ENCODE measurements at places on chromosomes 16 and 17. TPM values are rescaled to one million over a fixed set of nuclear protein-coding genes. Genes with fewer than 3 reads are reported as not detected.

DNA sequence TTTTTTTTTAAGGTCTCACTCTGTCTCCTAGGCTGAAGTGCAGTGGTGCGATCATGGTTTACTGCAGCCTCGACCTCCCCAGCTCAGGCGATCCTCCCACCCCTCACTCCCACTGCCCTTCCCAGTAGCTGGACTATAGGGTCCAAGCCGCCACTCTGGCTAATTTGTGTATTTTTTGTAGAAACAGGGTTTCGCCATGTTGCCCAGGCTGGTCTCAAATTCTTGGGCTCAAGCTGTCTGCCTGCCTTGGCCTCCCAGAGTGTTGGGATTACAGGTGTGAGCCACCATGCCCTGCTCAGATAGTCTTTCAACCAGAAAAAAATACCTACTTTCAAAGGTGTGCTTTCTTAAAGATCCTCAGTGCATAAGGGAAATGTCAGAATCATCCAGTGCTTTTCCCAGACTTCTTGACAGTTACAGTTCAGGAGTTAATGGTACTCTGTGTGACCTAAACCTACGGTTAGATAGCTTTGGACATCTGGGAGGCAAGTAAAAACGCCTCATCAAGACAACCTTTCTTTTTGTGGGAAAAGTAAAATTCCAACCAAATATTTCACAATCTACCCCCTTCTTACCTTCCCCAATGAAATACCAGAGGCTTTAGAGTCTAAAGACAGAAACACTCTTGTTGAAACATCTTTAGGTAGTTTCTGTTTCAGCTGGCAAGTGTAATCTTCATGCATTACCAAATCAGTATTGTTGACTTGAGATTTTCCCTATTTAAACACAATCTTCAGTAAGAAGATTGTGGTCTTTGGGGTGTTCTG, 6.8 kb downstream of the RSPRY1 start:
- no peak for DNase-seq

The ZSCAN10 gene
- total RNA-seq = 286 TPM

The LYZL6 gene
- total RNA-seq = not detected

The HSDL1 gene
- total RNA-seq = 58.1 TPM

- DNase-seq = peak; percentile 49
Measured at GRCh38 chr17:81386141-81386645, 9.1 kb upstream of the BAHCC1 start.

DNA sequence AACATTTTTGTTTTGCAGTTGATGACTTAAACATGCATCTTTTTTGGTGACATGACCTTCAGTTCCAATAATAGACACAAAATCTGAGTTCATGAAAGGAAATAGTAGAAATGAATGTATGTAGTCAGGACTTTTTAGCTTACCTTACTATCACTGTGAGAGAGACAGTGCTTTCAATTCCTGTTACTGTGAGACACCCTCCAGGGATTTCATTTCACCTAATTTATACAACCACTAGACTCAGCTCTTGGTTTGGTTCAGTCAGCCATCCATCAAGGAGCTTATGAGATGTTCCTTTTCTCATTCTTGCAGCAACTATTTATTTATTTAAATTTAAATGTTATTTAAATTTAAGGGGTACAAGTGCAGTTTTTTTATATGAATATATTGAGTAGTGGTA, 77.9 kb downstream of the MAP2K4 start:
- DNase-seq = no peak

The ARSG gene
- total RNA-seq = 6.9 TPM

The CD300LB gene
- not detected for total RNA-seq

DNA sequence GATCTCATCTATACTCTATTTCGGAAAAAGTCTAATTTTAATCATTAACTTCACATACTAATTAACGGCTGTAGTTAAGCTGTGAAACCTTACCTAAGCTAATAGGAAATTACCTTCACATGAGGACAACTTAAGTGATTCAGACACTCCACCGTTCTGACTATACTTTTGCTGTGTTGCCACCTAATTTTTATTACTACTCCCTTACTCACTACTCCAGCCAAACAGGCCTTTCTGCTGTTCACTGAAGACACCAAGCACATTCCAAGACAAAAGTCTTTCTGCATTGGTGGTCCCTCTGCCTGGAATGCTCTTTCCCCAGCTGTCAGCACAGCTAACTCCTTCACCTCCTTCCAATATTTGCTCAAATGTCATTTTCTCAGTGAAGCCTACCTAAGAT, 1.3 kb downstream of the CMTR2 start:
- DNase-seq = no peak

GRCh38 chr17:72772331-72772821, 320.1 kb downstream of the SLC39A11 start:
- DNase-seq = no peak

DNA sequence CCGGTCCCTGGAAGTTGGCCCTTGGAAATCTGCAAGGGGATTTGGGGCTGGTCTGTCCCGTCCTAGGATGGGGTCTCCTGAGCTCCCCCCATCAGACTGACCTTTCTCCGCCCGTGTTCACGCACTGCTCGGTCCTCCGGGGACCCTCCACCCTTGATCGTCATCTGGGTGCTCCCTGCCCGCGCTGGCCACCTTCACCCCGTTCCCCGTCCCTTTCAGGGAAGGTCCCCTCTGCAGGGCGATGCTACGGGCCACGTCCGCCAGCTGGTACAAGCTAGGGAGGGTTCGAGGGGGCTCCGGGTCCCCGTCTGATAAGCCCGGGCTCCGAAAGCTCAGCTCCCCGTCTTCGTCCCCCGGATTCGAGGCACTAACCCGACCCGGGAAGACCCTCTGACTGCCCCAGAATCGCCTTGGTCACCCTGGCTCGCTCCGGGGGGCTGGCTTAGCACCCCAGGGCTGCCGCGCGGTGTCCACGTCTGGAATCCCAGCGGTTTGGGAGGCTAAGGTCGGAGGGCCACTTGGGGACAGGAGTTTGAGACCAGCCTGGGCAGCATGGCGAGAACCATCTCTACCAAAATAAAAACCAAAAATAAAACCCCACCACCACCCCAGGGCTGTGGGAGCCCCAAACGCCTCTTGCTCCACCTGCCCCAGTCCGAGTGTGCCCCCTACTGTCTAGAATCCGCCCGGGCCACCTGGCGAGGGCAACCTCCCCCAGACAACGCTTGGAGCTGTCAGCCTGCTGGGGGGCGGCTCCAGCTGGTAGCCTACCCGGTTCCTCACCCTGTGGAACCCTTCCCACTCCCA, 1.1 kb upstream of the SLC43A2 start:
- DNase-seq = peak; percentile 85

DNA sequence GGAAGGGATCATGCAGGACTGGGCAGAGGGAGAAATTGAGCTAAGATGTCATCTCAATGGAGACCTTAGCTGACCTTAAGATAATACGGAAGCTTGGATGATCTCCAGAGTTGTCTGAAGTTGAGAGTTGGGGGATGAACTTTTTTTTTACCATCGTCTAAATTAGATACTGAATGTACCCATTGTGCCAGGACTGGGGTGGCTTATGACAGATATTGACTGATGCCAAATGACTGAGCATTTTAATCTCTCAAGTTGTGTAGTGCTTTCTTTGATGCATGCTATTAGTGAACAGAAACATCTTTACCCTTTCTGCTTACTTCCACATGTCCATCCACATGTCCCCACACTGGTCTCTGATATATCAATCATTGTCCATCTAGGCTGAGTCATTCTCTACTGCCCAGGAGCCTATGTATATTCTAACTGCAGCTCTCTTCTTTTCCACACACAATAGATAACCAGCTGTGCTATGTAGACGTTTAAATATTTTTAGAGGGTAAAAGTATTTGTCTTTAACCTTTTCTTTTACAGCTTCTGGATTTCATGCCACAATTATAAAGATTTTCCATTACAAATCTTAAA, 60.2 kb upstream of the ZKSCAN2 start:
- DNase-seq = no peak
